Activated naive CD4-positive, alpha-beta T cell treated with anti-CD3 and anti-CD28 coated beads for 36 hours (primary cell): ENCODE measurements at places on chromosomes 12 and 14. TPM values are rescaled to one million over a fixed set of nuclear protein-coding genes. Genes with fewer than 3 reads are reported as not detected.
A peak's percentile ranks its signal among the peaks of the same experiment; 100 is the strongest.

Gene SIRT4
- 2.0 TPM for total RNA-seq

Gene EML1
- total RNA-seq: 0.91 TPM

DNA sequence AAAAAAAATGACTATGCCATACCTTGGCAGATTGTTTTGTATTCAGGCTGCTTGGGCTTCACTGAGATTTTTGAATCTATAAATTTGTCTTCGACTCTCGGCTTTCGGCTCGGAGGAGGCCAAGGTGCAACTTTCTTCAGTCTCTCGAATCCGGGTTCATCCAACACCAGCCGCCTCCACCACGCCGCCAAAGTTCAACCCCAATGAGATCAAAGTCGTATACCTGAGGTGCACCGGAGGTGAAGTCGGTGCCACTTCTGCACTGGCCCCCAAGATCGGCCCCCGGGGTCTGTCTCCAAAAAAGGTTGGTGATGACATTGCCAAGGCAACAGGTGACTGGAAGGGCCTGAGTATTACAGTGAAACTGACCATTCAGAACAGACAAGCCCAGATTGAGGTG is 12.4 kb upstream of the SPPL3 start:
- DNase-seq: no peak

- peak; percentile 87 for DNase-seq
Observed at GRCh38 chr14:92613008-92613658, 99.6 kb downstream of the RIN3 start.

- peak; percentile 60 for DNase-seq
Observed at GRCh38 chr14:97709552-97709951, 912.4 kb downstream of the VRK1 start.

GRCh38 chr12:80937391-80938238 is at the start of gene LIN7A:
Gene LIN7A (minus strand): TSS chr12:80937934. CDS start chr12:80937722, 212 bp downstream.
- no peak for DNase-seq

GRCh38 chr12:99170461-99170860 is 477.1 kb upstream of the GARIN6 start:
- no peak for DNase-seq

DNA sequence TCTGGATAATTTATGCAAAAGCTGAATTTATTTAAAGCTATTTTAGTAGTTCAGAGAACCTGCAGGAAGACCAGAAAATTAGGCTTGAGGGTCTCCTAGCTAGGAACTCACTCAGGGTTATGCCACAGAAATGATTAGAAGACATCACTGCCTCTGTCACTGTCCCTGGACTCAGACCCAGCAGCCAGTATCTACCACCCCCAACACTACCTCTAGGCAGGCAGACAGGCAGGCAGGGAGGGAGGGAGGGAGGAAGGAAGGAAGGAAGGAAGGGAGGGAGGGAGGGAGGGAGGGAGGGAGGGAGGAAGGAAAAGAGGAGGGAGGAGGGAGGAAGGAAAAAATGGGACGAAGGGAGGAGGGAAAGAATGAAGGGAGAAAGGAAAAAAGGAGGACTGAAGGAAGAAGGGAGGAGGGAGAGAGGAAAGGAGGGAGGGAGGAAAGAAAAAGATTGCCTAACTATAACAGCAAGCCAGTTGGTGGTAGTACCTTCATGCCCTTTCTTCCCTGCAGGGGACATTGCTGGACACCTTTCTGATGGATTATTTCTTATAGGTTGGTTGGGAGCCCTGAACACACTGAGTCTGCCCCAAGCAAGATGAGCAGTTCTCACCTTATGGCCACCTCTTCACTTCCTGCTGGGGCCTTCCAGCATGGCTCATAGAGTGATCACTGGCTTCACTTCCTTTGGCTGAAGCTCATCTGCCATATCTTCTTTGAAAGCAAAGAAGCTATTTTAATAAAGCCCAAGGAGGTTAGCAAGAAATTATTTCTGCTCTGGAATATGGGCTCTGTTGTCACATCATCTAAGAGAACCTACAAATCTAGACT is 49.7 kb downstream of the KICS2 start:
- DNase-seq: peak; percentile 18

GRCh38 chr14:89586258-89587135 is 169.5 kb upstream of the FOXN3 start:
- peak; percentile 48 for DNase-seq

DNA sequence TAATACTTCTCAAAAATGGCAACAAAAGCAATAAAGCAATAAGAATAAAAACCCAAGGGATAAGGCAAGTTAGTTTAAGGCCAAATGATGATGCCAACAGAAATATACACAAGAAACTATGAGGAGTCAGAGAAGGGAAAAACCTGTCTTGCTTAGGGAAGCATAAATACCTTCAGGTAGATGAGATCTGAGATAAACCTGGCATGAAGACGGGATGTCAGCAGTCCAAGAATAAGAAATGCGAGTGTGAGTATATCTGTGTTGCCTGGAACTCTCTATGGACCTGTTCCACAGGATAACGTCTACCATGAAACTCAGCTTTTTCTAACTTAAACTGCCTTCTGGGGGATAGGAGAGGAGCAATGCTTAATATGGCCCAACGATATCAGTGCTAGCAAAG is 30.6 kb downstream of the KCNH5 start:
- no peak for DNase-seq

DNA sequence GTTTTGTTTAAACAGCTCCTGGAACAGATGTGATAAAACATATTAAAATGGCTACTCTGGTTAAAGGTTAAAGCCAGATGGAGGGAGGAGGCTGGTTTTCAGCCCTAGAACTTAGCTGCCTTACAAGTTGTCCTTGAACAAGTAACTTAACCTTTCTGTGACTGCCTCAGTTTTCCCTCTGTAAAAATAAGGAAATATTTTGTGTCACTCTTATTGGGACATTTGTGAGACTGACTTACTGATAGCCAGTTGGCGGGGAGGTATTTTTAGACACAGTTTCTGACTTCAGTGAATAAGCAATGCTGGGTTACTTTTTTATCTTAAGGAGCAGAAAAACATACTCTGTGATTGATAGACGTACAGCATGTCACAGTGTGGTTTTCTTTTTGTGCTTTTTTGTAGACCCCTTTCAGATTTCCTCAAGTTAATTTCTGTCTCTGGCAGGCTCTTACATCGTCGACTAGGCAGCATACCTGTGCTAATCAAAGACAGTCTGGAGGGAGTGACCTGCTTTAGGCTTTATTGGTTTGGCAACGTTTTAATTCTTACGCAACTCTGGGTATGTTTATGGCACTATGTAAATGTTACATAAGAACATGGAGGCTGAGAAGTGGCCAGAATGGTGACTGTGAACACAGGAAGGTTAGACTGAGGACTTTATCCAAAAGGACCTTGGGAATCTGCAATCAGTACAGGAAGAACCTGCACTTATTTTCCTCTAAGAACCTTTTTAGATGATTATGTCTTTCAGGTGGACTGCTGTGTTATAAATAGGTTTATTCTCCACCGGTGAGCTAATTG is 3.3 kb downstream of the ACVR1B start:
- no peak for DNase-seq

- no peak for DNase-seq
Observed at GRCh38 chr12:79949098-79949497, 14.2 kb upstream of the PPP1R12A start.
